Nucleus accumbens (tissue), 56 donors: ENCODE measurements at places on chromosomes 6 and 20.

DNA sequence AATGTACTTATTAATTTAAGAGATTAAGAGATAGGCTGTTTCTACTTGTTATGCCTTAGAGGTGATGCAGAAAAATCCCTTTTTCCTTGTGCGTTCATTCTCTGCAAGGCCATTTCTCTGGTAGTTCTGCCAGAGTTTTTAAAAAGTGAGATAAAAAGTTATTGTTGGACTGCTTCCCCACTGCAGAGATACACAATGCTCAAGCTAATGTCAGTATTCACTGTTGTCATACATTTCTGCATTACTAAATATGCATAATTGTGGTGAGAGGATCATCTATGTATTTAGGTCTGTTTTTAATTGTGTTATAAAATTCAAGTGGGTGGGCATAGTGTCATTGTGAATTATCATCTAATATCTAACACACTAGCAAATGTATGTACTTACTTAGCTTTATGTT lies 600.4 kb downstream of the HTR1B start:
- no peak for DNase-seq

DNA sequence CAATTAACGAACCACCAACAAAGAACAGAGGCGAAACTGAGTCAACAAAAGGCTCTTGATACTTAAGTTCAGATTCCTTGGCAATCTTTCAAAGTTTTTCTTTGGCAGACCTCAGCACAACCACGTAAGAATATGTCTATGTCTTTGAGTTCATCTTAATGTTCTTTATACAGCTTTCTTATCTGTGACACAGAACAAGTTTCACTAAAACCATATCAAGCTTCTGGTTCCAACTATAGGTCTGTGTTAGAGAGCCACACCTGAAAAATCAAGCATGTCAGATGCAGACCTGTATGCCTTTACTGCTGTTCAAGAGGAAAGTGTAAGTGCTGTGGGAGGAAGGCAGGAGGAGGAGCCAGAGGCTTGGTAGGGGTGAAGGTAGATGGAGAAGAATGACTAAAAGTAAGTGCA lies 271.3 kb downstream of the KHDC1L start:
- DNase-seq = no peak

DNA sequence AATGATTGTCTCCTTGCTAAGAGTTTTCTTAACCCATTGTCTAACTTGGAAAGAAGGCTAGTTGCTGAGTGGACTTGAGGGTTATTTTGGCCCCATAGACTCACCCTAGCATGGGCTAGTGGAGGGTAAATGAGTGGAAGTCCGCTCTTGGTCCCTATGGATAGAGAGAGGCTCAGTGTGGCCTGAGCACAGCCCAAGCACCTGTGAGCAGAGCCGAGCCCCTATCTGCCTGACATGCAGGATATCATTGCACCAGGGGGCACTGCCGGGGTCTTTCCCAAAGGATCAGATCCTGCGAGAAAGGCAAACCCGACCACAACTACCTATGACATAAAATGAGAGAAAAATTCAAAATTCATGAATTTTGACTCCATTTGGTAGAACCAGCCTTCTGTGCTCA lies 70.6 kb upstream of the GGTLC1 start:
- no peak for DNase-seq

DNA sequence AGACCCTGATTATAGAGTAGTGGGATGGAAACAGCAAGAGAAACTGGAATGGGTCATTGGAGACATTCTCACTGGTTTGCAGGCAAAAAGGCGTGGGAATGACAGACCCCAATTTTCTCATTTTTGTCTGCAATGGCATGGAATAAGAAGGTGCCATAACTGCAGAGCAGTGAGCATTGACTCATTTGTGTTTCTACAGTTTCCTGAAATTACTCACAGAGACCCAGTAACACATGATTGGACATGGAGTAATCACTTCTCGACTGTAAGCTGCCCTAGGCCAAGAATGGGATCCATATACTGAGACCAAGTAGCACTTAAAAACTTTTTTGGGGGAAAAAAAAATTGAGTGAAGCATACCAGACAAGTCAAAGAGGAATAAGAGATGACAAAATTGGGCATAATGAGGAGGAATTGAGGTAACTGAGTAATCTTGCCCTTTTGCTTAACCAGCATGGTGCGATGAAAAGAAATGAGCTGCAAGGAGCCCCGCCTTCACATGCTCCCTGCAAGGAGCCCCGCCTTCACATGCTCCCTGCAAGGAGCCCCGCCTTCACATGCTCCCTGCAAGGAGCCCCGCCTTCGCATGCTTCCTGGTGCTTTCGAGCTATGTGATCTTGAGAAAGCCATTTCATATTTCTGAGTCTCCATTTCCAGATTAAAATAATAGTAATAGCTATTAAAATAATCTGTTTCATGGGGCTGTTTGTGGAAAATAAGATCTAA lies 44.1 kb downstream of the NHSL1 start:
- DNase-seq = no peak

- no peak for DNase-seq
Observed at GRCh38 chr20:57389695-57390603, 1.2 kb upstream of the RBM38 start.

GRCh38 chr6:125444006-125444923 lies 142.5 kb upstream of the HDDC2 start:
- no peak for DNase-seq

GRCh38 chr20:64223526-64224067 lies 32.0 kb upstream of the PCMTD2 start:
- no peak for DNase-seq

DNA sequence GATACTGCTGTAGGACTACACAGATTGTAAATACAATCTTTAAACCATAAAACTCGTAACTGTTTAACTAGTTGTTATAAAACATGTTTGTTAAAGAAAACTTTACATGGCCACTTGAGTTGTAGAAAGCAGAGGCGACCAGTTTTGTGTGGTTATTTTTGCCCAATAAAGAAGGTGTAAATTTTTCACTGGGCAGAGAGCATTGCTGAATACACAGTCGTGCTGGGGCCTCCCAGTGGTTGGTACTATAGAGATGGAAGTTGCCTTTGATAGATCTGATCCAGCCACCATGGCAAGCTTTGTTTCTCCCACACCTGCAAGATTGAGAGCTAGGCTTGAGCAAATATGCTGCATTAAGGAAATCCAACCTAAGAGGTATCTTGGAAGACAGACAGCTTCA lies 34.0 kb upstream of the YWHAB start:
- no peak for DNase-seq

GRCh38 chr6:144139817-144140216 lies 10.5 kb upstream of the STX11 start:
- no peak for DNase-seq

DNA sequence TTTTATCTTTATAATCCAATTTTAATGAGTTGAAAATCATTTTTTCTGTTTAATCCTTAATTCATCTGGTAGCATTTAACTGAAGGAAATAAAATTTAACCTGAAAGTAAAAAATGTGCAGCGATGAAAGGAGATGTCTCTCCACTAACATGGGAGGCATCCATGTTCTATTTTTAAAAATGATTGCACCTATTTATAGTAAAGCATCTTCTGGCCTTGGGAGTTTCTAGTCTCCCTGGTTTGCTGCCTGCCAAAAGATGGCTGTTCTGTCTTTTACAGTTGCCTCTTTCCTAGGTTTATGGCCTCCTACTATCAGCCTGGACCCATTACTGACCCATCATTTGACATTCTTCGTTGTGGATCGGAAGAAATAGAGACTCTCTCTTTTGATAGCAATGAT lies 143.0 kb downstream of the B3GAT2 start:
- no peak for DNase-seq

DNA sequence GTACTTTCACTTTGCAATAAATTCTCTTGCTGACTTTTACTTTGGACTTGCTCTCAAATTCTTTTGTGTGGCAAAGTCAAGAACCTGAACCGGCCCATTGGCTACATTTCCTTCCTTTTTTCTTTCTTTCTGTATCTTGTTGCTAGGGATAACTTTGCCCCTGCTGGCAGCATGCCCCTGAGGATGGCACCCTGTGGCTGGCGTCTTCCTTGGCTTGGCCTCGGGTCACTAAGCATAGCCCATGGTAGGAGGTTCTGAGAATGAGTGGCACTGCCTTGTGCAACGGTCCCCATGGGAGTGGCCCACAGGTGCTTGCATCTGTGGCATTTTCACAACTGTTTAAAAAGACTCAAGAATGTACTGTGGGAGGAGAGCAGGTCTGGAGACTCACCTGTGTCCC lies 14.0 kb upstream of the HLA-F start:
- no peak for DNase-seq

DNA sequence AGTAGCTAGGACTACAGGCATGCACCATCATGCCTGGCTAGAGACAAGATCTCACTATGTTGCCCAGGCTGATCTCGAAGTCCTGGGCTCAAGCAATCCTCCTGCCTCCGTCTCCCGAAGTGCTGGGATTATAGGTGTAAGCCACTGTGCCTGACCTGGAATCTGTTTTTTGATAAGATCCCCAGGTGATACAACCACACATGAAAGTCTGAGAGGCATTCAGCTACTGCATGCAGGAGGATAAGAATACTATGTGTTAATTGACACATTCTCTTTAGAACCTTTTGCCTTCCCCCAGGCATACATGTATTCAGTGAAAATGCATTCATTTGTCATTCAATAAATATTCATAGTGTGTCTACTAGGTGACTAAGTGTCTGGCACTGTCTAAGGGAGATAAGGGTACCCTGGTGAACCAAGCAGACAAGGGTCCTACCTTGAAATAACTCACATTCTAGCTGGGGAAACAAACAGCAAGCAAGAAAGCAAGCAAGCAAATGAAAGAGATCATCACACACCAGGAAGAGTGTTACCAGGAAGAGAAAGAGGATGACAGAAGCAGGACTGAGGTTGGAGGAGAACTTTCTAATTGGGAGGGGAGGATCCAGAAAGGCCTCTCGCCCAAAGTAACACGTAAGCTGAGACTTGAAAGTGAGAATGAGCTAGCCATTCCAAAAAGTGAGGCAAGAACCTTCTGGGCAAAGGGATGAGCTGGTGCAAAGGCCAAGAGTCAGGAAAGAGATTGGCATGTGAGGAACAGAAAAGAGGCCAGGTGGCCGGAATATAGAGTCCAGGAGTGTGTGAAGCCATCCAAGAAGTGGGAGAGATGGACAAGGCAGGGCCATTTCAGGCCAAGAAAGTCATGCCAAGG lies 6.5 kb downstream of the GFOD1 start:
- DNase-seq = no peak

- DNase-seq = no peak
Observed at GRCh38 chr6:45156075-45156474, 172.1 kb upstream of the RUNX2 start.

DNA sequence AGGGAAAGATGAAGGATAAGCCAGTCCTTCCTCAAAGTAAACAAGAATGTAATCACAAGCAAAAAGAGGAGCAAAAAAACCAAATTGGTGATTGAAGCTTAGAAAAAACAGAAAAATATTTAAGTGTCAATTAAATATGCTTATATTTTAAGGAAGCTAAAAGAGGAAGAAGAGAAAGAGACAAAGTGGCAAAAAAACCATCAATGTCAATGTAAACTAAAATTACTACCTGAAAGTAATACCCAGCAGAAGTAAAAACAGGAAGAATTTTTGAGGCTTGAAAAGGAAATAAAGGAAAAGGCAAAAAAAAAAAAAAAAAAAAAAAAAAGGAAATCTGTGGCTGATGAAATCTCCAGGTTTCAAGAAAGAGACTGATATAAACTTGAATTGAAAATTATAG lies 36.2 kb upstream of the OGFRL1 start:
- DNase-seq = no peak

DNA sequence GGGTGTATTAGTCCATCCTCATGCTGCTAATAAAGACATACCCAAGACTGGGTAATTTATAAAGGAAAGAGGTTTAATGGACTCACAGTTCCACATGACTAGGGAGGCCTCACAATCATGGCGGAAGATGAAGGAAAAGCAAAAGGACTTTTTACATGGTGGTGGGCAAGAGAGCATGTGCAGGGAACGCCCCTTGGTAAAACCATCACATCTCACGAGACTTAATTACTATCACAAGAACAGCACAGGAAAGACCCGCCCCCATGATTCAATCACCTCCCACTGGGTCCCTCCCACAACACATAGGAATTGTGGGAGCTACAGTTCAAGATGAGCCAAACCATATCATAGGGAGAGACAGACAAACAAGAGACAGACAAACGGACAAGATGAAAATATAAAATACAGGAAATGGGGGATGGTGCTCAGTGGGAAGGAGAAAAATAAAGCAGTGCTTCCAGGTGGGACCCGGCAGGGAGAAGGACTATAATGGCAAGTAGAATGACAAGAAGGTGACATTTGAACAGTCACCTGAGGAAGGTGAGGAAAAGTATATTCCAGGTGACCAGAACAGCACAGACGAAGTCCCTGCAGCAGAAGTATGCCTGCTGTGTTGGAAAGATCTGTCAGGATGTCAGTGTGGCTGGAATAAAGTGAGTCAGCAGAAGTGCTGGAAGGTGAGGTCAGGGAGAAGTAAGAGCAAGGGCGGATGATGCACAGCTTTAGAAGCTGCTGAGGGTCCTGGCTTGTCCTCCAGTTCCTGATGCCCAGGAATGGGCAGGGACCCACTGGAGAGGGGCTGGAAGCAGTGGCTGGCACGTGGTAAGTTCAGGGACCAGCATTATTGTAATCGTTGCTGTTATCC lies 61.1 kb downstream of the SLC2A10 start:
- DNase-seq = no peak

DNA sequence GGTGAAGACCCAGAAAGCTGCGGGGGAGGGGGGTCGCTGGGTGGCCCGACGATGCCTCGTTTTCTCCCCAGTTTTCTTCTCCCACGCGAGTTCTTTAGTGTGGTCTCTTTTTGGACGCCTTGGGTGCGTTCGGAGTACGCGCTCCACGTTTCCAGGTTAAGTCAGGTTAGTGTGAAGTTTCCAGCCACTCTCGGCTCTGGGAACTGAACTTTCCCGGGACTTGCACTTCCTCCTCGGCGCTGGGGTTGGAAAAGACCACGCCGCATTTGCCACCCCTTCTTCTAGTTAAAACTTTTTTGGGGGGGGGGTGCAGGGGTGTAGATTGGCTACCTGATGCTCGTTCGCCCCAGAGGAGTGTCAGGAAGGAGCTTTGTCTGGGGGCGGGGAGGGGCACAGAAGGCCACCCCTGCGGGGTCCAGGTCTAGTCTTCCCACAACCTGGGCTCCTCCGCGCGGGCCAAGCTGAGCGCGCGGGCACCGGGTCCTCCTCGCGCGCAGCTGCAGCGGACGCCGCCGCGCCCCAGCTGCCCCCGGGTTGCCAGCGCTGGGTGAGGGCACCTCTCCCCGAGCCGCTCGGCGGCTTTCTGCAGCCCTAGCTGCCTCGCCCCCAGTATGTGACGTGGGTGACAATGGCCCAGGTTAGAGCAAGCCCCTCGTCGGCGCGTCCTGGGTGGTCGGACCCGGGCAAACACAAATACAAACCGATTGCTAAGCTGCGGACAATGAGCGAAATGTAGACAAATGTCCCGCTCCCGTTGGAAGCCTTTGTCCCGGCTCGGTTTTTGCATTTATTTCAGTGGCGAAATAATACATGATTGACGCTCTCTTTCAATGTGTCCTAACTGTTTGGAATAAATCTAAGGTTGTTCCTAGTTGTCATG lies 1.7 kb upstream of the NKX2-2 start:
- no peak for DNase-seq

- DNase-seq = no peak
Observed at GRCh38 chr6:76633259-76633658, 560.8 kb upstream of the IMPG1 start.

GRCh38 chr6:131060311-131060710 lies 2.7 kb downstream of the EPB41L2 start:
- no peak for DNase-seq

- no peak for DNase-seq
Observed at GRCh38 chr6:78308025-78308424, 559.3 kb upstream of the IRAK1BP1 start.
